ENCODE measurements at places on chromosomes 1 and 21.

DNA sequence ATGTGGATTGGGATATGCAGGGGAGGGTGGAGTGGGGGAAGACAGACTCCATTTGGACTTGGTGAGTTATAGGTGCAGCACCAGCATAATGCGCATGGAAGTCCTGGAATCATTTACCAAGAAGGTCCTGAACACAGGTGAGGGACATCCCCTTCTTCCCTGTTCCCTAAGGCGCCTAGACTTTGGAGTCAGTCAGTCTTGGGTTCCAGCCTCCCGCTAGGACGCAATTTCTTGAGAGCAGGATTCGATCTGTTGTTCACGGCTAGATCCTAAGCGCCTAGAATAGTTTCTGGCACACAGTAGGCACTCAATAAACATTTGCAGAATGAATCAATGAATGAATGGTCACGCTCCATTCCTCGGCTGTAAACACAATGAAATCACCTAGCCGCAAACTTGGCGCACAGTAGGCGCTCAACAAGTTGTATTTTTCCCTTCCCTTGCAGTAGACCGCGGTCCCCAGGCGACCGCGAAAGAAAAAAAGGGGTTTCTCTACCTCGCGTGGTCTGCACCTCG is 1.0 kb upstream of the AK4 start:
- DNase-seq, result no peak

GRCh38 chr1:3515272-3515671 is 60.8 kb downstream of the ARHGEF16 start:
- no peak for DNase-seq

- DNase-seq, result no peak
Observed at GRCh38 chr1:46041974-46042373, 90.5 kb downstream of the PIK3R3 start.

DNA sequence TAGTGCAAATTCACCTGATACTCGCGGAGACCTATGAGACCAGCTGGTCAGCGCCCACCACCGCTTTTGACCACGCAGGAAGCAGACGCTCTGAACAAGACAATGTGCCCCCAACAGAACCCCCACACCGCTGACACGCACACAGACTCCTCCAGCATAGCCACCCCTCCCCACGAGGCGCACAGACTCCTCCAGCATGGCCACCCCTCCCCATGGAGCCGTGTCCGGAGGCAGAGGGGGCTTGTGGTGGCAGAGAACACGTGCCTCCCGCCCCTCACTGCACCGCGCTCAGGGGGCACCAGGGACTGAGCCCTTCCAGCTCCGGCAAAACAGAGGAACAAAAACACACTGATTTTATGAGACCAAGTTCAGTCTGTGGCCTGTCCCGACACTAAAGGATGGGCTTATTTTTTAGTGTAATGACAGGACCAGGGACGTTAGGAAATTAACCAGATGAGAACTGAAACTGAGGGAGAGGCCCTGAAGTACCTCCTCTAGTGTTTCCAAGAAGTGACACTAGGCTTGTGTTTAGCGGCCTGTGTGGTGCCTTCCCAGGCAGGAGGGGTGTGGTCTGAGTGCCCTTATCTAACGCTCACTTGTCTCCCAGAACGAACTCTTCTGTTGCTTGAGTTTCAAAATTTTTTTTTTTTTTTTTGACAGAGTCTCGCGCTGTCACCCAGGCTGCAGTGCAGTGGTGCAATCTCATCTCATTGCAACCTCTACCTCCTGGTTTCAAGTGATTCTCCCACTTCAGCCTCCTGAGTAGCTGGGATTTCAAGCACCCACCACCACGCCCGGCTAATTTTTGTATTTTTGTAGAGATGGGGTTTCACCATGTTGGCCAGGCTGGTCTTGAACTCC is 10.0 kb upstream of the AGPAT3 start:
- DNase-seq, result no peak

GRCh38 chr1:3172431-3173380 is 103.7 kb downstream of the PRDM16 start:
- no peak for DNase-seq

DNA sequence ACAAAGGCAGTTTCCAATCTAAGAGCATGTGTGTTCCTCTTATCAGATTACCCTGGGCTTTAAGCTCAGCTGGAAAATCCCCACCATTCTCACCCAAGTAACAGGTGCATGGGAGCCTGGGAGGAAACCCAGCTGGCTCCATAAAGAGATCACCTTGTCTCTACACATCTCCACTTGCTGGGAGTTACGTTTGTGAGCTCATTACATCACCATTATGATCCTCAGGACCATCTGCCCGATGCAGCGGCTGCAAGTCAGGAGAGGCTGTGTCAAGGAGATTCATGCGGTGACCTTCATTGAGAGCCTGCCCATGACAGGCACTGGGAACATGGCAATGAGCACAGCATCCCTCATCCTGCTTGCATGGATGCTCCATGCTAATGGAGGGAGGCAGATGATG is 618.0 kb downstream of the NPHP4 start:
- DNase-seq, result no peak

- DNase-seq, result no peak
Observed at GRCh38 chr21:36846631-36847030, 119.8 kb downstream of the HLCS start.

DNA sequence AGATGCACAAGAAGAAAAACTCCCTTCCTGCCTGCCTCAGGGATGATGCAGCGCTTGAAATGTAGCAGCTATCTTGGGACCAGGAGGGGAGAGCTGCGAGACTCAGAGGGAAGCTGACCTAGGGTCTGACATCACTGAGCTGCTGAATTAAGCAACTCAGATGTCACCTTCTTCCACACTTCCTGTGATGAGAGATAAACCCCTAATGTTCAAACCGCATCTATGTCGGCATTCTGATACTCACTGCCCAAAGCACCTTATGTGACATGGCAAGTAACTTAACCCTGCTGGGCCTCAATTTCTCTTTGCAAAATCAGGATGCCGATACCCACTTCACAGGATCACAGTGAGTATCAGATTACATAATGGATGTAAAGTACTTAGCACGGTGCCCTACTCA is 9.1 kb upstream of the AK2 start:
- DNase-seq, result no peak

DNA sequence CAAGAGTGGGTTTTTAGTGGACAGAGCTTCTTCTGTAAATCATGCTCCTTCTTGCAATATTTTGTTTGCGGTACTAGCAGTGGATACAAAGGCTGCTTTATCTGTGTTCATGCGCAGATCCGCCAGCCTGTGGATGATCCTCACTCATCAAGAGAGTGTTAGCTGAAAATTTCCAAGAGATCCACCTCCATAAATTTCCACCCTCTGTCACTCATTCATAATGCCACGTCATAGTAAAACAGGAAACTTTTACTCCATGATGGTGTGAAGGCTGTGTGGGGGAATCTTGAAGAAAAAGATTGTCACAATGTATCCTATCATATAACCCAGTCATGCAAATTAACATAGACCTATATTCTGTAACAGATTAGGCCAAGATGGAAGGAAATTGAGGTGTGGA is 4.4 kb upstream of the MAPKAPK2 start:
- no peak for DNase-seq

- DNase-seq, result no peak
Observed at GRCh38 chr1:7302126-7302525, 469.0 kb upstream of the VAMP3 start.

DNA sequence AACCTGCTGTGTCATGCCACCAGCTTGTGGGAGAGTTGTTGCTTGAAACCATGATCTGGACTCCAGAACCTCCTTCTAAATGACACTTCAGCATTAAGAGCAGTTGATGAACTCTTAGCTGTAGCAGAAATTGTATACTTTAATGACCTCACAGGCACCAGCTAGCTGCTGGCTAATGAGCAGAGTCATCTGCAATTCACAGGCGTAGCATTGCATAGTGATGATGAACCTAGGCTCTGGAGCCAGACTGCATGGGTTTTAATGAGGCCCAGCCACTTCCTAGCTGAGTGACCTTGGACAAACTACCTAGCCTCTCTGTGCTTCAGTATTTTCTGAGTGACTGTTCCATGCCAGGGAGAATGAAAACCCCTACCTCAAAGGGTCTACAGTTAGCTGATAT is 407.1 kb downstream of the LMO4 start:
- DNase-seq, result no peak

GRCh38 chr1:216221260-216221700 is 202.0 kb downstream of the USH2A start:
- no peak for DNase-seq

DNA sequence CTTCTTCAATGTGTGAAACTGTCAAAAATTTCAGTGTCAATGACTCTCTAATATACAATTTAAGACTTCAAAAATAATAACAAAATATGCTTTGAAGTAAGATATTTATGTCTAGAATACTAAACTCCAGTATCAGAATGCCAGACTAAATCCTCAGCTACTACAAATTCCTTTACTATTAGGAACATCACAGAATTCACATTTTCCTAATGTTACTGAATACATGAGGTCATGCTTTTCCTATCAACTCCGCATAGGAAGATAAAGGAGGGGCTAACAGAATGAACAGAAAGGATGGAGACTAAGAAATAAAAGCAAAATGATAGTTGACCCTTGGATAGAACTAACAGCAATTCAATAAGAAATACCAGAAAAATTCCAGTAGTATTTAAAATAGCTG is 292.7 kb downstream of the SDCCAG8 start:
- no peak for DNase-seq

DNA sequence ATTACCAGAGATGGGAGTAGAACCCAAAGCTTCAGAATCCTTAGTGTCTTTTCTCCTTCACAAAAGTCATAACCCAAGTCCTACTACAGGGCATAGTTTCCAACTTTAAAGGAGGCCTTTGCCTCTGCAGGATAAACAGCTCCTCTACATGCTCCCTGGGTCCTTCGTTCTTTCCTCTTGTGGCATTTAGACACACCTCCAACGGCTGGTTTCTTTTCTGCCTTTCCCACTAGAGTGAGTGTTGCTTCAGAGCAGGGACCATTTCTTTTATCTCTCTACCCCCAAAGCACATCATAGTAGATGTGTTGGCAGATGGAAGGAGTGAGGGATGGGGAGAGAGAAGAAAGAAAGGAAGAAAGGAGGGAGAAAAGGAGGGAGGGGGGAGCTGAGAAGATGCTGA is 144.7 kb upstream of the SPATA6 start:
- no peak for DNase-seq

DNA sequence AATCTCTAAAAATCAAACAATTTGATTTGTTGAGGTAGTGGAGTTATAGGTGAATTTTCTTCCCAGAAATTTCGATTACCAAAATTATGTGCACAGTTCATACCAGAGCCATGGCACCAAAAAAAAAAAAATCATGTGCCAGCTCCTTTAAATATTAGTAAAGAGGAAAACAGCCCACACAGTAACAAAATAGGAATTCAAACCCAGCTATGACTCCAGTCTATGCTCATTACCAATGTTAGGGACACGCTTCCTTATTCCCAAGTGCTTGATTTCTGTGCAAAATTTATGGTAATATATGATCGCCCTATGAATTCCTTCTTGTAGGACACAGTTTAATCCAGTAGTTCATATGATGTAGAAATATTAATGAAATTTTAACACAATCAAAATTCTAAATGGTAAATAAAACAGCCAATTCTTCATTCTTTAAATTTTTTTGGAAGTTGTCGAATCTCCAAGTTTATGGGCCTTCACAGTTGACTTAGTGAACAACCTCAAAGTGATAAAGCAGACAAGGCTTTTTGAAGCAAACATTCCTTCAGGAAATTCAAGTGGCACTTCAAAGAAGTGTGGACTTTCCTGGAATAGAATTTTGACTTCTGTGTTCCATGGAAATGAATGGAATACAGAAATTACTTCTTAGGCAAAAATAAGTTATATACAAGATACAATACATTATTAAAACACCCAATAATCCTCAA is 1.9 kb downstream of the TOR1AIP2 start:
- DNase-seq, result no peak

DNA sequence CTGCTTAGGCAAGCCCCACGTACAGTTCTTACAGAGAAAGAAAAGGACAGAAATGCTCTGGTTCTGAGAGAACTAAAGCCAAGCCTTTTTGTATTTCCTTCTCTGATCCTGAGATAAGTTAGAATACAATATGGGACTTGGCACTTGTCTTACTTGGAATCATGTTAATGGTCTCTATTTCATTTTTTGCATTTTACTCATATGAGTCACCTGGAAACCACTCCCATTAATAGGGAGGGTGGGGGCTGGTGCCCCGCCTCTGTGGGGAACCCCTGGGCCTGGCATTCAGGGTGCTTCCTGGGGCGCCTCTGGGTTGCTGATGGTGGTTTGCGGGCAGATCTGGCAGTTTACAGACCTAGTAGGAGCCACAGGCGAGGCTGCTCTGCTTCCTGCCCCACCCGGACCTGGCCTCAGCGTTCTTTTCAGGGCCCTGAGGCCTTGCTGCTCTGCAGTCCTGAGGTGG is 26.7 kb downstream of the TSPAN2 start:
- peak; percentile 89 for DNase-seq

Data from activated CD4-positive, alpha-beta T cell treated with anti-CD3 and anti-CD28 coated beads for 1 hour (primary cell).